CD8-positive, alpha-beta memory T cell (primary cell): ENCODE measurements at places on chromosomes 2 and 18.

DNA sequence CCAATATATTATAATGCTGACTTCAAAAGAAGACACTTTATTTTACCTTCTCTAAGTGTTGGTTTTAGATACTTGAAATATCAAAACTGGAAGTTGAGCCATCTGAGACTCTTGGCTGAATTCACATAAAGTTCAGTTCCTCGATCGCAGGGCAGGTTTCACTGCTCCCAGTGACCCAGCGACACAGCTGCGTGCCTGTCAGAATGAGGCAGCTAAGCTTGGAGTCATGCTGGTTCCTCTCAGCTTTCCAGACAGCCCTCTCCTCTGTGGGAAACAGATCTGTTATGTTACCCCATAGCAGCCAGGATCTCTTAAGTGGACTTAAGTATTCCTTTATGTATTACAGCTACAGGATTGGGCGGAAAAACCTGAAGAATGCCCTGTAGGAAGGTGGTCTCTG is 142.8 kb upstream of the ALPP start:
- no peak for DNase-seq

DNA sequence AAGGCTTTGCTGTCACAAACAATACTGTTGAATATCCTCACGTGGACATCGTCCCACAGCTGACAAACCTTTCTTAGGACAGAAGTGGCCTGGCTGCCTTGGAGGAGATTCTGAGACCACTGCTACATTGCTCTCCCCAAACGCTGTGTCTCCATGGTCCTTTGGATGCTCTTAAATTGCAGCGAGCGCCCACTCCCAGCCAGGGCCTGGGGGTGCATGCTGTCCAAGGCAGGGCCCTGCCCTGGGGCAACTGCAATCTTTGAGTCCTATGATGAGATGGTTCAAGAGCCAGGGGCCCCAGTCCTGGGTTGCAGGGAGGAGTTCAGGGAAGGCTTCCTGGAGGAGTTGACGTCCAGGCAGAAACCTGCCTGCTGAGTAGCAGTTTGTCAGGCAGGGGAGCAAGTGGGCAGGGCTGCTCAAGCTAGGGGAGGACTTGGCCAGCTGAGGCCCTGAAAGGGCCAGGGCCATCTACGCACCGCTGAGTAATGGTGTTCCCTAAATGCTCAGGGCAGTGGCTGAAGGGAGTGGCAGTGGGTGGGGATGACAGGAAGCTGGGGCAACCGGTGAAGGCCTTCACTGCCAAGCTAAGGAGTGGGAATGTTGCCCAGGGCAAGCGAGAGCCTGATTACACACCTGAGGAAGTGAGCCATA is 10.8 kb upstream of the SDC1 start:
- DNase-seq, result no peak

GRCh38 chr2:106097038-106098000 is 96.8 kb downstream of the UXS1 start:
- DNase-seq, result no peak

DNA sequence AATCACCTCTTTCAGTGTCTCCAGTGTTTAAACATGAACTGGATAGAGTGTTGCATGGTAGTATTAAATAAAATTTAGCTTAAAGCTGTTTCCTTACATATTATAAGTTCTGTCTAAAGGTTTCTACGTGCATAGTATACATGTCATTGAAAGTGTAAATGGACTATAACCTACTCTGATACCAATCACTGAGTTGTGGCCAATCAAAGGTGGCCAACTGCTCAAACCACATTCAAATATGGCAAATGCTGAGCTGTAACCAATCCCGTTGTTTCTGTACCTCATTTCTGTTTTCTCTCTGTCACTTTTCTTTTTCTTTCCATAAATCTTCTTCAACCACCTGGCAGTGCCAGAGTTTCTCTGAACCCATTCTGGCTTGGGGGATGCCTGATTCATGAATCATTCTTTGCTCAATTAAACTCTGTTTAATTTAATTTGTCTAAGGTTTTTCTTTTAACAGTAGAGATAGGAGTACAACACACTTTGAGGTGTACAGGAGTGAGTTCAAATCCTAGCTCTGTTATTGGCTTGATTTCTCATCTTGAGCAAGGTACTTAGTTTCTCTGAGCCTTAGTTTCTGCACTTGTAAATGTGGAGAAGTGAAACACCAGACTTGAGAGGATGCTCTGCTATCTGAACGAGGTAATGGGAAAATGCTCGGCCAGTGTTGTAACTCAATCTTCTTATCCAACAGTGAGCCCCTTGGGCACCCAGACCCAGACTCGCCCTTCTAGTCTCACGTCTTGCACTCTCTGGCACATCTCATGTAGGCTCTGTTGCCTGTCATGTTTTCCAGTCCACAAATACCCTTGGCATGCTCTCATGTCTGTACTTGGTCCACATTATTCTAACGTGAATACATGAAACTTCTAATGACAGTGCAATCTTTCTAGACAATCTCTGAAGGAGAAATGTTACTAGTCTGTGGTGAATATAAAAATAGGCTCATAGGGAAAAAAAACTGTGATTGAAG is 228.0 kb downstream of the PIK3C3 start:
- DNase-seq, result no peak

DNA sequence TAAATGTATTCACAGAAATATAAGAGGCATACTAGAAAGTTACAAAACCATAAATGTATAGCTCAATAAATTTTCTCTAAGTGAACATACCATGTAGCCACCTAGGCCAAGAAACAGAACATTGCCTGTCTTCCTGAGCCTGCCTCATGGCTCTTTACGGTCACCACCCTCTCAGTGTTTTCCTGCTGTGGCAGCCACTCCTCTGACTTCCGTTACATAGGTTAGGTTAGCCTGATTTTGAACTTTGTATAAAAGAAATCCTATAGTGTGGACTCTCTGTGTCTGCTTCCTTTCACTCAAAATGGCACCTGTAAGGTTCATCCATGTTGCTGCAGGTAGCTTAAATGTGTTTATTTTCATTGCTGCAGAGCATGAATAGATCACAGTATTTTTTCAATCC is 11.6 kb upstream of the ST3GAL5 start:
- DNase-seq, result no peak

DNA sequence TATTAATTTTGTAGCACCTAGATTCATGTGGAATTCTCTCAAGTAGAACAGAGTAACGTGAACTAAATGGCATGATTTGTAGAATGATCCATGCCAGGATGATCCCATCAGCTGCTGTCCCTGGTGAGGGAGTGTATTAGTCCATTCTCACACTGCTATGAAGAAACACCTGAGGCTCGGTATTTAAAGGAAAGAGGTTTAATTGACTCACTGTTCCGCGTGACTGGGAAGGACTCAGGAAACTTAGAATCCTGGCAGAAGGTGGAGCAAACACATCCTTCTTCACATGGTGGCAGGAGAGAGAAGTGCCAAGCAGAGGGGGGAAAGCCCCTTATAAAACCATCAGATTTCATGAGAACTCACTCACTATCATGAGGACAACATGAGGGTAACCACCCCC is 312.6 kb downstream of the PTPRM start:
- no peak for DNase-seq

DNA sequence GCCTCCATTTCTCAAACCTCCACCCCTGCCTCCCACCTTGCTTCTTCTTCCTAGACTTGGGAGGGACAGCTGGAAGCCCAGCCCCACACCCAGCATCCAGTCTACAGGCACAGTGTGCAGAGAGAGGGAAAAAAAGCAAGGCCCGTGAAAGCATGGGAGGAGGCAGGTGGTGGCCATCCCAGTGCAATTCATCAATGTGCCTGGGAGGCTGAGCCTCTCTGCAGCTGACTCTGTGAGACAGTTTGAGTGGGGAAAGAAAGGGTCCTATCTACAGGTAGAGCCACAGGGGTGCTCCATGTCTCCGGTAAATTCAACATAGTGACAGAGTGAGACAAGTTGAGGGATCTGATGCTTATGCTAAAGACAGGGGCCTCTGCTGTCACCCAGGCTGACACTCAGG is 340.6 kb downstream of the DYSF start:
- no peak for DNase-seq

DNA sequence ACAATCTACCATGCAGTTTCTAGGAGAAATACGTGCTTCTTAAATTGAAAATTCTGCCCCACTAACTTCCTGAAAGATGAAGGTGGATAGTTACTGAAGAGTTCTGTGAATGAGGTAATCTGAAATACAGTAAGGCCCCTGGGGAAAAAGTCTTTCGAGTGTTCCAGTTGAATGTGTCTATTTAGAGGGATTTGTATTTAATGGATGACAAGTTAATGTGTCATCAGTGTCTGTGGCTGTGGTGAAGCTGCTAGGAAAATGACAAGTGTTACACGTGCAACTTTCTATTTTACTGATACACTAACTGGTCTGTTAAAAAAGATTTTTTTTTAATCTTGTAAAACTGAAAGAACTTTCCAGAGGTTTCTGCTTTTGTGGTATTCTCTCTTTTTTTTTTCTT is 384.6 kb downstream of the STK39 start:
- DNase-seq, result no peak

GRCh38 chr2:223560749-223561435 is 41.3 kb downstream of the SCG2 start:
- DNase-seq, result no peak

GRCh38 chr2:240557808-240558207 is at the start of gene ANKMY1:
TSS of gene ANKMY1 (minus strand) at chr2:240557988. CDS start at chr2:240557335, 653 bp downstream.
- peak; percentile 70 for DNase-seq

- DNase-seq, result peak; percentile 96
Observed at GRCh38 chr2:197198890-197199289, 111.7 kb downstream of the ANKRD44 start.

DNA sequence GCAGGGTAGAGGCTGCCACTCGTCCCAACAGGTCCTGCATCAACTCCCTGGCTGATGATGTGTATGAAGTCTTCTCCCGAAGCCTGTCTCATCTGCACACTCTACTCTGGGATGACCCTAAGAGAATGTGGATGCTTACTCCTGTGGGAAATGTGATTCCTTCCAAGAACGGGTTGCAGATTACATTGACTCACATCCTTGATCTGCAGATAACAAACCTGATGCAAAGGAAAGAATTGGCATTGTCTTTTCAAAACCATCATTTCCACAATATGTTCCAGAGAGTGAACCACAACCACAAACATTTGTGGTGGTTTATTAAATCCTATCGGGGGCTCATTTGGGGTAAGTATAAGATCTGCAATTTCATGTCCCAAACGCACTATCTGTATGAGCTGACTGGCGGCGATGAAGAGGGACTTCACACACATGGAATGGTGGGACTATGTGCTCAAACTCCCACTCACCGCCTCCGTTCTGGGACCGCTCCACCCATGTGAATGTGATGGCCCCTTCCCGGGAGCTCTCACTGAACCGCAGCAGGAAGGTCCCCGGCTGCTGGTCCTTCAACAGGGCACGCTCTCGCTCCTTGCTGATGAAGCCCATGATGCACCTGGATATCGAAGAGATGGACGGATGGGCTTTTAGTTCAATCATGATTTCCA is 35.5 kb downstream of the STAT1 start:
- no peak for DNase-seq

DNA sequence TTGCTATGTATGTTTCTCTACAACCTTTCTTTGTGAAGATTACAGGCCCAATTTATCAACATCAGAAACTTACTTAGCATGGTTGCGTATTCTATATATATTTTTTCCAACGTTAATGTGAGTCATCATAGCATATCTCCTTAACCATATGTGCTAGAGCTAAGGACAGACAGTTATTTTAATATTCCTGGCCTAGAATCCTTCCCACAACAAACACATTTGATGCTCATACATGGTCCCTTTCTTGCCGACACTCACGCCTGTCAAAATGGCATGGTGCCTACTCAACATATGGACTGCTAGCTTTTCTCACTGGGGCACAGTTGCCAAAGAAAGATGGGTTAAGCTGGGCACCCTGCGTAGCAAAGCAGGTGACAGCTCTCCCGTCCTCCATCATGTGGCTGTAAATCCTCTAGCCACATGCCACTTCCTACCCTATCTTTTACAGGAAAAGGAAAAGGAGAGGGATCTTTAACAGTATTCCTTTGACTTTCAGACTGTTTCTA is 75.2 kb upstream of the GALNT5 start:
- no peak for DNase-seq

DNA sequence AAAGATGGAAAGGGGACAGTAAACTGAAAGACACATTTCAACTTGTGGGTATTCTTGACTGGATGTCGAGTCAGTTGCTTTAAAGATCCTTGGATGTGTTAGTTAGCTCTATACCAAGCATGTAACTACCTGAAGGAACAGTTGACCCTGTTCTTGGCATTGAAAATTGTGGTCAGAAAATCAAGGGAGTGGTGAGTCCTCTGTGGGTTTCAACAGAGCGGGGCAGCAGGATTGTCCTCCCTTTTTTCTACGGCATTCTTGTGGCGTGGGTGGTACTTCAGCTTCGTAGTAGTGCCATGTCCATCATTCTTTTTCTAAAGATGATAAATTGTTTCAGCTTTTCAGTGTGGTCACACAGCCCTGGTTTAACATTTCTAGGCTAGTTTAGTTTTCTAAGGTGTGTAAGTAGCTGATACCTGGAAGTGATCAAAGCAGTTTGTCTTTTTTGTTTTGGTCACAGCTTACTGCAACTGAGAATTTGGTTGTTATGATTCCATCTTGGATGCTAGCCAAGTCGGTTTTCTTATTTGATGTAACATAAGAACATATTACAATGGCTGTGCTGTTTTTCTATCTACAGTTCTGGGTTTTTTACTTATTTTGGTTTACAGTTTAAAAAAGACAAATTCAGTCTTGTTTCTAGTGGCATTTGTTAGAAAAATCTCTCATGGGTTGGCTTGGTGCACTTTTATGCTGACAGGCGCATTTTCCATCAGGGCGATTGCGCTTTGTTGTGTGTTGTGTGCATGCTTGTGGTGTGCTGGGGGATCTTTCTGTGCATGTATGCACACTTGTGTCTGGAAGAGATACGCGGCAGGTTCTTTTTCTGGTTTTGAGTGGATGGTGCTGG is 84.7 kb downstream of the ZNF407 start:
- no peak for DNase-seq

DNA sequence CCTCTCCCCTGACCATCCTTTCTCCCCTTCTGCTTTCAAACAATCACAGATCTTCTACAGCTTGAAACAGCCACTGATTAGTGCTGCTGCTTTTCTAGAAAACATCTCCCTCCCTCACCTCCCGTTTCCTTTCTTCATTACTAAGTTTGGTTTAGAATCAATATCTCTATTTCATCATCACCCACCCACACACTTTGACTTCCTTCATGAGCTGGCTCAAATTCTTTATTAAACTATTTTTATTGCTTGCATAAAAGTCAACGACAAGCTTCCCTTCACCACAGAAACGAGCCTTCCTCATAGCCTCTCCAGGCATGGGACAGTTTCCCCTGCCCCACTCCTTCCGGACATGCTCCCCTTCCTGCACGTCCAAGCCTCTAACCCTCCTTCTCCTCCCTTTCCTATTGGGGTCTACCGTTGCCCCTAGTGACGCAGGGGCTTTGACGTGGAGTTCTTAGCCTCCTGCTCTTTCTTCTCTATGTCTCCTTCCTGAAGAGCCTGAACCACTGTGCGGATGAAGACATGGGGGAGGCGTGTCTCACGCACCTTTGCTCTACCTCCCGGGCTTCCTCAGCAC is 172.0 kb downstream of the AFF3 start:
- DNase-seq, result no peak
